ENCODE measurements at places on chromosomes 2 and 18. TPM values are rescaled to one million over a fixed set of nuclear protein-coding genes. Genes with fewer than 3 reads are reported as not detected.

- no peak for DNase-seq
Observed at GRCh38 chr18:515156-515815, 14.8 kb upstream of the COLEC12 start.

GRCh38 chr2:115083225-115083624, 640.8 kb downstream of the DPP10 start:
- DNase-seq = no peak

GRCh38 chr18:76557026-76557575, 62.1 kb upstream of the ZNF516 start:
- peak; percentile 89 for DNase-seq

DNA sequence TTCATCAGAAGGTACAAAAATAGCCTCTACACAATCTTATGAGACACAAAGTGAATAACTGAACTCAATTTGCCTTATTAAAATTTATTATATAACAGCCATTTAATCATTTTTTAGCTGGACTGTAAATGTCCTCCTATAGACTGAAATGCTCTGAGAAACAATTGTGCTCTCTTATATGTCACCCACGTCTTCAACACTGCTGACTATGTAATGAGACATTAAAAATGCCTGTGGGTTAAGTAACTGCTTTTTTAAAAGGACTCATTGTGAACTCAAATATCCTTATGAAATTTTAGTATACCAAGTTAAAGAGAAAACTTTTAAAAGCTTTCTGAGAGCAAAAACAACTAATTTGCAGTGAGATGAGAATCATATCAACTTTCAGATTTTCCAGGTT, 10.4 kb upstream of the GALNT1 start:
- DNase-seq = no peak

- DNase-seq = peak; percentile 96
Observed at GRCh38 chr2:167190053-167190452, 301.8 kb downstream of the XIRP2 start.

DNA sequence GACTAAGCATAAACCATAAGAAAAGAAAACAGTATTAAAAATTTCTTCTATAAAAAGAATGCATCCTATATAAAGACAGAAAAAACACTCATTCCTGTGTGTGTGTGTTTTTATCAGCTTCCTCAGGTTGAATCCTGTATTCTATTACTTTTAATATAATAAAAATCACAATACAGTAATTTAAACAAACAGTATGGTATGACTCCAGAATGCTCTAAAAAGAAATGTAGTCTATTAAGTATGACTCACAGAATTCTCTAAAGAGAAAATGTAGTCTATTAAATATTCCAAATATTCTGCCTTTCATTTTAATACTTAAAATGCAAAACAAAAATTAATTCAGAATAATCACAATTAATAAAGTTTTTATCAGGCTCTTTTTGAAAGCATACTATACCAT, 19.8 kb downstream of the CCDC88A start:
- DNase-seq = no peak

The EFHD1 gene
- 26.9 TPM for total RNA-seq

DNA sequence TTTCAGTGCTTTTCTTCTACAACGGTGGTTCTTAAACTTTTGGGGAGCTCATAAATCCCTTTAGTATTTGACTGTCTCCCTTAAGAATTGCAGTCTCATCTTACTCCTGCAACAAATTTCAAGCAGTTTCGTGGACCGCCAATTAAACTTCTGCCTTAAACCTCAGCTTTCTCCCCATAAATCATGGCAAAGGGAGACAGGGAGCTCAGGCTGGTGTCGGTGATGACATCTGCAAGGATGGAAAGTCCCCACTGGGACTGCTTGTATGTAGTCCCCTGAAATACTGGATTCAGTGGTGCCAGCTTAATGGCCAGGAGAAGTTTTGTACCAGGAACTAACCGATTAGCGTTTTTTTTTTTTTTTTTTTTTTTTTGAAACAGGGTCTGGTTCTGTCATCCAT, 148.7 kb upstream of the ITGA6 start:
- DNase-seq = no peak

DNA sequence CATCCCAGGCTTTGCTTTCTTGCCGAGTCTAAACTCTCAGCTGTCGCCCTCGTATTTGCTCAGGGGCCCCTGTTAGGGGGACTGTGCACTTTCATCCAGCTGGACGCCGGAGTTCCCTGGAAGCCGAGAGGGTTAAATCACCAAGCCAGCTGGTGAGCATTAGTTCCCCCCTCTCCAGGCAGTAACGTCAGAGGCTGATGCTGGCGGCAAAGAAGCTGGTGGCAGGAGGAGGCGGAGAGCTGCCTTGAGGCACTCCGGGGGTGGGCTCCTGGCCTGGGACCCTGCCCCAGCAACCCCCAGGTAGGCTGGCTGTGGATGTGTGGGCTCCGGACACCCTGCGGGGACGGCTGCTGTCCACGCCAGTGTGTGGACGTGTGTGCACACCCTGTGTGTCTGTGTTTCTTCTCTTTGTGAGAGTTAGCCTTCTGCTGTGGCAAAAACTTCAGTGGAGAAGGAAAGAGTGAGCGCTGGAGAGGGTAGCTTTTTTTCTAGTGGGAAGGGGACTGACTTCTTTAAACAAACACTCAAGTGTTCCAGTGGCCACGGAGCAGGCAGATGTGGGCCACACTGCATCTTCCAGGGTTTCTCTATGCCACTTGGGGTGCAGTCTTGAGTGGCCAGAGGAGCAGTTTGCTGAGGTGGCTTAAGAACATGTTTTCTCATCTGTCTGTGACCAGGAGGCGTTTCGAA, 84.7 kb downstream of the GLI2 start:
- no peak for DNase-seq

GRCh38 chr2:27095745-27096651, 9.4 kb downstream of the KHK start:
- DNase-seq = peak; percentile 48

GRCh38 chr18:69590150-69590549, 189.5 kb downstream of the DOK6 start:
- peak; percentile 9 for DNase-seq

GRCh38 chr18:24176727-24177416, 38.0 kb downstream of the CABYR start:
- peak; percentile 16 for DNase-seq

The SCN2A gene
- 0.35 TPM for total RNA-seq

The VIL1 gene
- 0.05 TPM for total RNA-seq

The RETREG2 gene
- total RNA-seq = 65.6 TPM

GRCh38 chr18:36415625-36416024, 118.1 kb downstream of the FHOD3 start:
- DNase-seq = no peak

The DSG4 gene
- total RNA-seq = not detected

The RGPD3 gene
- 1.0 TPM for total RNA-seq

Data from renal cortical epithelial cell (primary cell).